ENCODE measurements at places on chromosomes 6 and 20.

DNA sequence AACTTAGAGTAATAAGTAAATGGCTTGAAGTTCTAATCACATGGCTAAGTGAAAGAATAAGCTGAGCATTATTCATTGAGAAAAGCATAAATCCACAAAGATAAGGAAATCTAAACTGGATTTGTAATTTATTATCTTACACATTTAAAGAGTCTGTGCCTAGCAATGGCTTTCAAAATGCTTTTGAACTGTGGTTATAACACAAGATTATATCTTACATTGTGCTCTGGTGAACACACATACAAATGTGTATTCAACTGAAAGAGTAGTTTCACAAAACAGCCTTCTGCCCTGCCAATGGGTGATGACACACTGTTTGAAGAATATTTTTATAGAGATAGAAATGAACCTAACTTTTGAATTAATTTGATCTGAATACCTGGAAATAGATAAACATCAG lies 83.3 kb downstream of the AFDN start:
- DNase-seq, result no peak

DNA sequence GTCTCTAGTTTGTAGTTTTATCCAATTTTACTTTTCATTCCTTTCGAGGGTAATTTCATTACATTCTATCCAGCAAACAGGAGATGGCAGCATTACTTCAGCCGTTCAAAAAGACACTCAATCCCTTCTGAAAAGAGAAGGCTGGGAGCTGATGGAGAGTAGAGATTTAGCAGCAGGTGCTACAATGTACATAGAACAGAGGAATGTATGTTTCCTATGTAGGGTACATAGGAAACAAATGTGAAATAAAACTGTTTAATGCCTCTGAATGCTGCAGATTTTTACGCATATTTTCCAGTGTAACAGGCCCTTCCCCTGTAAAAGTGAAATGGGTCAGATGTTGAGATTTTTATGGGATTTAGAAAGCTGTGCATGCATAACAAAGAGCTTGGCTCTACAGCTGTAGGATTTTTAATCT lies 16.0 kb downstream of the RPS12 start:
- DNase-seq, result no peak

DNA sequence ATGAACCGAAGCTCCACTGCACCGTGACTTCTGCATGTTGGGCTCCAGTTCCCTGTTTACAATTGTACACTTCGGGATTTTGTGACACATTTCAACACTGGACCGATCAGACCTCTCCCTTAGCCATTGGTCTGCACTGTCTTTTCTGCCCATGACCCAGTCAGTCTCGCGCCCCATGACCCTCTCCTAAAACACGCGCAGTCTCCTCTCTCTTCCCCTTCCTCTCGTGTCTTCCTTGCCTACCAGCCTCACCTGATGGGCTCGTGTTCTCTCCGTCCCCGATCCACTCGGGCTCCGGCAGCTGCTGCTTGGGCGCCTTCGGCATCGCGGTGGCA lies 535 bp upstream of the ABCF1 start:
- no peak for DNase-seq

GRCh38 chr20:14882157-14882556 lies 544.7 kb upstream of the FLRT3 start:
- no peak for DNase-seq

- peak; percentile 13 for DNase-seq
These were observed 13.8 kb upstream of the GTF3C6 start for GRCh38 chr6:110944681-110945151.

GRCh38 chr6:73610444-73611275 lies 43.1 kb downstream of the SLC17A5 start:
- no peak for DNase-seq

All from activated CD4-positive, alpha-beta T cell treated with anti-CD3 and anti-CD28 coated beads, Interleukin-2, amount 50 U/mL, for 4 hours (primary cell).